Activated CD4-positive, alpha-beta T cell treated with anti-CD3 and anti-CD28 coated beads, Interleukin-2, amount 10 ng/mL, durations not matched to agents 24 days and 14 days (primary cell): ENCODE measurements at places on chromosomes 7 and 10. TPM values are rescaled to one million over a fixed set of nuclear protein-coding genes. Genes with fewer than 3 reads are reported as not detected.
A peak's percentile ranks its signal among the peaks of the same experiment; 100 is the strongest.

DNA sequence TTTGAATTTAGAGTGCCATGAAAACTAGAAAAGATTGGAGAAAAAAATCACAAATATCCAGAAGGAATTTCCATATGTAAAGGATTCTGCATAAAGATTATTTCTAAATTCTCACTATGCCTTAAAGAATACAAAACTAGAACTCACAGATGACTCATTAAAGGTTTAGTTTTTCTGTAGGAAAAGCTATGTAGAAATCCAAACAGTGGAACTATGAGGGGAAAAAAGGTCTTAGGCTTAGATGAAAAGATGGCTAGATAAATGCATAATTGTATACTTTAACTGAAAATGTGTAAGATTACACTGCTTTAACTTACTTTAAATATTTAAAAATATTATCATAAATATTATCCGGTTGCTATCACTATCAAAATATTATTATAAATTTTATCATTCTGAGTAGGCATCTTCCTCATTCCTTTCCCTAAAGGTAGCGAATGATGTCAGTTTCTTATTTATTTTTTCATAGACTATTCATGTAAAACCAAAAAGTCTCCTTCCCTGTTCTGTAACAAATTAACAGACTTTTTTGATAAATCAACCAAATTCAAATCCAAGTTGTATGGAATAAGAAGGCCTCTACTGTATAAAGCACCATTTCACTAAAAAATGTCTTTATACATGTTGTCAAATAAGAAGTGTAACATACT lies 69.1 kb upstream of the COMTD1 start:
- no peak for DNase-seq

The C10orf105 gene
- 0.26 and 0.33 TPM in 2 replicates for total RNA-seq

GRCh38 chr7:115227473-115228235 lies 305.8 kb downstream of the MDFIC start:
- no peak for DNase-seq

The RUFY2 gene
- 9.5 and 10.3 TPM in 2 replicates for total RNA-seq

DNA sequence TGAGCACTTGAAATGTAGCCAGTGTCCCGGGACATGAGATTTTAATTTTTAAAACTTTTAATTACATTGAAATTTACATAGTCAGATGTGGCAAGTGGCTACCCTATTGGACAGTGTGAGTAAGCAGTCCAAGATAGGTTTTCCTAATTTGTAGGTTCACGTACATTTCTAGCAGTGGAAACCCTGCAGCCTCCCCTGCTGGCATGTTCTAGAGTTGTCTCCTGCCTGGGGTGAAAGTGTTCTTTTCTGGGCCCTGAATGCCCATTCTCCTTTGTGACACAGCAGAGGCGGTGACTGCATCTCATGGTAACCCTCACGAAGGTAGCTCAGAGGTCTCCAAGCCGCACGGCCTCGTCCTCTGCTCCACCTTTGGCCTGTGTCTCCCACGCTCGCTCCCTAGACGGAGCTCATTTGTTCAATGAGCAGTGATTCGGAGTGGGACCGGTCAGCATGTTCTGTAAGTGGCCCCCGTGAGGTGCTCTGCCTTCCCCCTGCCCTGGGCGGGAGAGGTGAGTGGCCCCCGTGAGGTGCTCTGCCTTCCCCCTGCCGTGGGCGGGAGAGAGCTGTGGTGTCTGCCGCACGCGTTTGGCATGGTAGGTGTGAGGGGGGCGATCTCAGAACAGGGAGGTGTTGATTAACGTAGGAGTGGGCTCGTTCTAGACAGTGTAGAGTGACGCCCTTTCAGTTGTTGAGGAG lies 18.0 kb downstream of the WDR37 start:
- peak; percentile 62 for DNase-seq

- no peak for DNase-seq
Observed at GRCh38 chr10:129779126-129780111, 184.7 kb downstream of the EBF3 start.

DNA sequence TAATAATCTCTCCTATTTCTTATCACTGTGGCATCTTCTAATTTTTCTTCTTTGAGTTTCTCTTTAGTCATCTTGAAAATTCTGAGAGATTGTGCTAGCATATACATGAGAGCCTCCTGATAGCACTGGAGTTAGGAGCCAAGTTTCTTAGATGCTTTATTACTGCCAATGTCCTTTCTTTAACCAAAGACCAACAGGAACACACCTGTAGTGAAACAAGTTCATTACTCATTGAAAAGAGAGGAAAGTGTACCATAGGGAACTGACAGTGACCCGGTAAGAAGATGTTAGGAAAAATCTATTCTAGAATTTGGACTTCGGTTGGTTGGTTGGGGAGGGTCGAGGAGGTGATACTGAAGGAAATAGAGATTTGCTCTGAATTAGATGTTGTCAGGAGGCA lies 27.1 kb upstream of the CD36 start:
- DNase-seq = no peak

GRCh38 chr10:52597189-52597863 lies 175.3 kb downstream of the MBL2 start:
- DNase-seq = no peak

DNA sequence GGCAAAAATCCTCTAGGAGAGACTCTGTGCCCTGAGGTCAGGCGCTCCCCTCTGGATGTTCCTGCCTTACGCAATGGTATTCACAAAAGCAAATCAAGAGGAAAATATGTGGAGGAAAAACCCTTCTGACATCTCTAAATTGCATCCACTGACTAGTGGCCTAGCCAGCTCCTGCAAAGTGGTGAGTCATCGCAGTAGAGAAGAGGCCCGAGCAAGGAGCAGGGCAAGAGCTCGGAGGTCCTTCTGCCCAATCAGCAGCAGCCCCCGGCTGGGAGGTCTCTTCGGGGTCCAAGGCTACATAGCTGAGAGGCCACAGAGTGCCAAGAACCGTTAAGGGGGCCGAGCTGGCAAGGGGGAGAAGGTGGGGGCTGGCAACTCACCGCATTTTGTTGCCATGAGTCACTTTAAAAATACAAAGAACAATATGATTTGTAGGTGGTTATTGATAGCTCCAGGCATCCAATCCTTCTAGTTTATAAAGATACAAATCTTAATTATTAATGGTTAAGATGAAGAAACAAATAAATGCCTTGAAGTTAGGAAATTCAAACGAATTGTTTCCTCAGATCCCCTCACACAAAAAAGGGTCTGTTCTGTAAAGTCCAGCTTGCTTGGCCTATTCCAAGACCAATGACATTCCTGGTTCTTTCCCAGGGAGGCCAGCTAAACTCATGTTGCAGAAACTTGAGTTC lies 161.6 kb downstream of the PKD1L1 start:
- DNase-seq = no peak

DNA sequence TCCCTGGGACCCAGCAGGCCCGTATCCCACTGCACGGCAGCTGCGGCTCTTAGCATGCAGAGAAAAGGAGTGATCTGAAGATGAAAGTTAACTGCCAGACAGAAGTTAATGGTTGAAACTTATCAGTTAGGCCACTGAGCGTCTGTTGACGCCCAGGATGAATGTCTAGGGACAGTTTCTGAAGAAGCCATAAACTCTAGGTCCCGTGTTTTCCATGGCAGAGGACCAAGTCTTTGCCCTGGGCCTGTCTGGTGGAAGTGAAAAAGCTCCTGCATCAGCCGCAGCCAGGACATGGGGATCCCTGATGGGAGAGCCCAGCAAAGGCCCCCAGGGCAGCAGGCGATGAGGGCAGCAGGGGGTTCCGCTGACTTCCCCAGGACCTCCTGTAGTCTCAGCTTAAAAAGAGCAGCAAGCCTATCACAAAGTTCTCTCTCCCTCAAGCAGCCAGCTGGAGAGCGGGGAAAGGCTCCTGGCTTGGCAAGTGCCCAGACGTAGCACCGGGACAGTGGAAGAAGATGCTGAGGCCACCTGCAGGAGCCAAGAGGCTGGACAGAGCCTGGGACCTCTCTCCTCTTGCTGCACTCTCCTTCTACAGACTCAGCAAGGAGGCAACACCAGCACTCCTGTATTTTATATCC lies 79.6 kb downstream of the TNS3 start:
- DNase-seq = no peak

The EMX2 gene
- not detected in 2 replicates for total RNA-seq

DNA sequence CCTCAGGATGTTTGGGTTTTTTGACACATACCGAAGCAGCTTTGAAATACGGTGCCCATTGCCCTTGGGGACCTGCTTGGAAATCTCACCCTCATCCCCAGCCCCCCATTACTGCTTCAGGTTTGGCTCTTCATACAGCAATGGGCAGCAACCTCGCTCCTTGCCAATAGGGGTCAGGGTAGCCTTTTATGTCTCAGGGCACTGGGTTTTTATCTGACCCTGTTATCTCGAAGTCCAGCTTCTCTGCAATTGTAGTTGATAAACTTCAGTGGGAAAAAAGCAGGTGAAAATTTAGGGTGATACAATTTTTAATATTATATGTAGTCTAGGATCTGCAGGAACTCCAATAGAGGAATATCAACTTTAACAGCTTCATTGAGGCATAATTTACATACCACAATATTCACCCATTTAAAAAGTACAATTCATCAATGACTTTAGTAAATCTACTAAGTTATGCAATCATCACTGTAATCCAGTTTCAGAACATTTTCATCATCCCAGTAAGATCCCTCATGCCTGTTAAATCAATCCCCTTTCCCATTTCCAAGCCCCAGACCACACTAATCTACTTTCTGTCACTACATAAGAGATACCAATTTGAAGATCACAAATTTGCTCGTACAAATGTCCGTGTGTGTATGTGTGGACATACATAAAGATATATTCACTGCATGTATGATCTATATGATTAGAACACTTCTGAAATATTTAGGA lies 386.2 kb downstream of the KCNMA1 start:
- no peak for DNase-seq

The PIP gene
- total RNA-seq = not detected in 2 replicates

- no peak for DNase-seq
Observed at GRCh38 chr7:3068530-3068929, 24.9 kb upstream of the CARD11 start.

The GBX1 gene
- not detected in 2 replicates for total RNA-seq

The CYP51A1 gene
- total RNA-seq = 103 and 106 TPM in 2 replicates

DNA sequence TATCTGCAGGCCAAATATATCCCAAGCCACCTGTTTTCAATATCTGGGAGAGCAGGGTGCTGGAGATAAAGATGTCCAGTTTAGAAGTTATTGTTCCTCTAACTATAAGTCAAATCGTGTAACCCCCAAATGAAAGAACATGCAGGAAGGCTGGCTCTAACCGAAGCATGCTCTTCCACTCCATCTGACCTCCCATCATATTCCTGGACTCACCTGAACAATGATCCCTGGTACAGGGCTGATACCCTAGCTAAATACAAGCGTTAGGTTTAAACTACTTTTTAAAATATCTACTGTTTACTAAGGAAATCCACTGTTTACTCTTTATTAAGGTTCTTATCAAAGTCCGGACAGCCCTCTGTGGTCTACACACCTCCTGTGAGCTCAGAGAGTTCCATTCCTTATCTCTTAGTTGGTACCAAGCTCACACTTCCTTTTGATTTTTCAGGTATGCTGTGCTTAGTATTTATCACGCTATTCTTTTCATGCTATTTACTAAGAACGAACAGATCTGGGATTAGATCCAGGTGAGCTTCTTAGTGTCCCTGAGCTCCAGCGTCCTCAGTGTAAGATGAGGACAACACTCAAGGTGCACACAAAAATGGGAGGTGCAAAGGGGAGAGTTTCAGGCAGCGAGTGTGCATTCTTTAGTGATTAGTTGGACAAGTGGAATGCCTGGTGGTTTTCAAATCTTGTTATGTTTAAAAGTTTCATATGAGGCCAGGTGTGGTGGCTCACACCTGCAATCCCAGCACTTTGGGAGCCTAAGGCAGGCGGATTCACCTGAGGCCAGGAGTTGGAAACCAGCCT lies 23.6 kb upstream of the COBL start:
- DNase-seq = no peak

DNA sequence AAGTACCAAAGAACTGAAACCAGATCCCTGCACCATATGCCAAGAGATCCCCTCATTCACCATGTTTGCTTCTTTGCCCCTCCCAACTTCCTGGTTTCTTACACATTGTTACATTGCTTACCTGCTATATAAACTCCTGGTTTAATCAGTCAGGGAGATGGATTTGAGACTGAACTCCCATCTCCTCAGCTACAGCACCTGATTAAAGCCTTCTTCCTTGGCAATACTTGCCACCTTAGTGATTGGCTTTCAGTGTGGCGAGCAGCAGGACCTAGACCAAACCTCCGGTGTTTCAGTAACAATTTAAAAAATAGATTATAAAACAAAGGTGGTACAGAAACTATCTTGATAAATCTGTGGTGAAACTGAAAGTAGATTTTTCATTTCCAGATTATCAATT lies 122.6 kb downstream of the ST7 start:
- DNase-seq = no peak

The ERVW-1 gene
- total RNA-seq = not detected in 2 replicates

DNA sequence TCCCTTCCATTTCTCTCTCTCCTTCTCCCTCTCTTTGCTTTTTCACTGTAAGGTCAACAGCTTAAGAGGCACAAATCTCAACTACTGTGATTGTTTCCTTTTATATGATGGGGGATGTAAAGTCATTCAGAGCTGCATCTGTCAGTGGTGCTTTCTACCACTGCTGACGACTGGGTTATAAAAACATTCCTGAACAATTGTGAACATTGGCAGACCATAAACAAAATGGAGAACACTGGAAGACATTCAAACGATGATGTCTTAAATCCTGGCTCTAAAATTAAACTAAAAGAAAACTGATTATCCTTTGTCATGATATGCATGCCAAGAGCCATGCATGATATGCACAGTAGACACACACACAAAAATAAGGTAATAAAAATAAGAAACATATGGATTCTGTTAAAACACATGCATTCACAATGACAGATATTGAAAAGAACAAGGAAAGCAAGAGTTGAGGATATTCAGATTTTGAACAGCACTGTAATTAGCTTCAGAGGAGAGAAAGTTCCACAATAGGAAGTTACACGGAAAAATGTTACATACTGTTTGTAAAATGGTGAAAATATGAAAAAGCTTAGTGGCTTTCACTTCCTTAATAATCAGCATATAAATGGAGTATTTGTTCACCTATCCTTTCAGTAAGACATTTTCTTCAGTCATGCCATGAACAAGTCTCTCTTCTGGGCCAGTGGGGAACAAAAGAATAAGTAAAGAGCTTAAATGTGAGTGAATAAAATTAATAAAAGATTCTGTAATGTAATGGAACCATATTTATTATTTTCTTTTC lies 89.2 kb downstream of the RNLS start:
- no peak for DNase-seq

DNA sequence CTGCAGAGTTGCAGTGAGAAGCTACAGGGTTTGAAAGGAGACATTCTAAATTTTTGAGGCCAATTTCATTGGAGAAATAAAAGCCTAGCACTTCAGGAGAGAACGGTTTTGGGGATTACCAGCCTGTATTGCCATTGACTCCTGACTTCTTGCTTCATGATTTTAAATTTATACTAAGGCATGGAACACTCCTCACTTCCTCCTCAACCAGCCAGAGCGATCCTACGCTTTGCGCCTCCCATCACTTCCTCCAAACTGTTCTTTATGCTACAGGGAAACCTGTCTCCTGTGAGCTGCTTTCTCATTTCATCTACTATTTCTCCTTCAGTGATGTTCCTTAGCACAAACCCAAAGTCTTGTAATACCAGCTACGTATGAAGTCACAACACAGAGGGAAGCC lies 495.1 kb downstream of the SUGCT start:
- no peak for DNase-seq

- no peak for DNase-seq
Observed at GRCh38 chr7:126840869-126841268, 411.9 kb downstream of the GRM8 start.
